Posterior vena cava (tissue), 2 donors: ENCODE measurements at places on chromosomes 4 and X. TPM values are rescaled to one million over a fixed set of nuclear protein-coding genes. Genes with fewer than 3 reads are reported as not detected.

The GABRA4 gene
- not detected for total RNA-seq

The CHRDL1 gene
- total RNA-seq, result 107 TPM

The STARD8 gene
- 9.1 TPM for total RNA-seq

The CNKSR2 gene
- total RNA-seq, result 1.6 TPM

The MCUB gene
- 17.4 TPM for total RNA-seq

The ABLIM2 gene
- total RNA-seq, result 11.7 TPM

- DNase-seq, result no peak
These were observed 15.6 kb downstream of the CXorf66 start for GRCh38 chrX:139949703-139950102.

GRCh38 chr4:125225806-125226205 lies 88.9 kb upstream of the FAT4 start:
- DNase-seq, result no peak

- no peak for DNase-seq
These were observed 29.6 kb downstream of the PLAC1 start for GRCh38 chrX:134628663-134629062.

- peak; percentile 74 for DNase-seq
These were observed 36.0 kb downstream of the NOP14 start for GRCh38 chr4:2927016-2927695.

DNA sequence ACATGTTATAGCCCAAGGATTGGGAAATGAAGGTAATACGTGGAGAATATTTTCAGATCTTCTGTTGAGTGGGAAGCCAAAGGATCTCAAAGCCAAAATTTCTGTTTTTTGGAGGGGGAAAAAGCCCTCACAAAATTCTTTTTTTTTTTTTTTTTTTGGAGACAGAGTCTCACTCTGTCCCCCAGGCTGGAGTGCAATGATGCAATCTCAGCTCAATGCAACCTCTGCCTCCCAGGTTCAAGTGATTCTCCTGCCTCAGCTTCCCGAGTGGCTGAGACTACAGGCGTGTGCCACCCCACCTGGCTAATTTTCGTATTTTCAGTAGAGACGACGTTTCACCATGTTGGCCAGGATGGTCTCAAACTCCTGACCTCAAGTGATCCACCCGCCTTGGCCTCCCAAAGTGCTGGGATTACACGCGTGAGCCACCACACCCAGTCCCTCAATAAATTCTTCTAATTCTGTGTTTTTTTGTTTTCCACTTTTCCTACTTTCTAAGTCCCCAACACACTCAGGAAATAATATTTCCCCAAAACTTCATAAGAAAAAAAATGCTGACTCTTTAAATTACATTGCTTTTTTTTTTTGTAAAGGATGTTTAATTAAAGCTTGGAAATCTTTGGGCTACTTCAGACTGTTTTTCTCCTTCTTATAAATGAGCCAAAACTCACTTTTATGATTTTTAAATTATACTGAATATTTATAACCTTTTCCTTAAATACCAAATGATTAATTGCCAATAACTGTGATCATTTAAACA lies 51.6 kb downstream of the RPS3A start:
- DNase-seq, result no peak

DNA sequence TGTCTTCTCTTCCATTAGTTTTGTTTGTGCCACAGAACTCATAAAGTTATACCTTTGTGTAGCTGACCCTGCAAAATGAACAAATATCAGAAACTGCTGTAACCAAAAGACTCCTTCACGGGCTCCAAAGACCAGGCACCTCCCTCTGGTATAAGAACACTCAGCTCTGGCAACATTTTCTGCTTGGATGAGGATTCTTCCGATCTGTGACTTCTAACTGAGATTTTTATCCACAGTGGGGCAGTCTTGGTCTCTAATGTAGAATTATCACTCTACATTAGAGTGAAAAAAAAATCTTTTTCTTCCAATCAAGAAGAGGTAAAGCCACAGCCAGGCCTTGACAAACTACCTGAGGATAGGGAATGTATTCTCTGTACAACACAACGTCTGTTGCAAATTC lies 38.5 kb upstream of the PRSS48 start:
- DNase-seq, result no peak

DNA sequence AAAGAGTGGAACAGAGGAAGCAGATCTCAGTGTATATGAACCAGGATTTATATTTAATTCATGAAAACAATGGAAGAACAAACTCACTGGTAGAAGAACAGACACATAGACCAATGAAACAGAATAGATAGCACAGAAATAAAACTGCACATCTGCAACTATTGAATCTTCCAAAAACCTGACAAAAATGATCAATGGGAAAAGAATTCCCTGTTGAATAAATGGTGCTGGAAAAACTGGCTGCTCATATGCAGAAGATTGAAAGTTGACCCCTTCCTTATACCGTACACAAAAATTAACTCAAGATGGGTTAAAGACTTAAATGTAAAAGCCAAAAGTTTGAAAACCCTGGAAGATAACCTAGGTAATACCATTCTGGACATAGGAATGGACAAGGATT lies 391.0 kb downstream of the MAGEB5 start:
- DNase-seq, result no peak

DNA sequence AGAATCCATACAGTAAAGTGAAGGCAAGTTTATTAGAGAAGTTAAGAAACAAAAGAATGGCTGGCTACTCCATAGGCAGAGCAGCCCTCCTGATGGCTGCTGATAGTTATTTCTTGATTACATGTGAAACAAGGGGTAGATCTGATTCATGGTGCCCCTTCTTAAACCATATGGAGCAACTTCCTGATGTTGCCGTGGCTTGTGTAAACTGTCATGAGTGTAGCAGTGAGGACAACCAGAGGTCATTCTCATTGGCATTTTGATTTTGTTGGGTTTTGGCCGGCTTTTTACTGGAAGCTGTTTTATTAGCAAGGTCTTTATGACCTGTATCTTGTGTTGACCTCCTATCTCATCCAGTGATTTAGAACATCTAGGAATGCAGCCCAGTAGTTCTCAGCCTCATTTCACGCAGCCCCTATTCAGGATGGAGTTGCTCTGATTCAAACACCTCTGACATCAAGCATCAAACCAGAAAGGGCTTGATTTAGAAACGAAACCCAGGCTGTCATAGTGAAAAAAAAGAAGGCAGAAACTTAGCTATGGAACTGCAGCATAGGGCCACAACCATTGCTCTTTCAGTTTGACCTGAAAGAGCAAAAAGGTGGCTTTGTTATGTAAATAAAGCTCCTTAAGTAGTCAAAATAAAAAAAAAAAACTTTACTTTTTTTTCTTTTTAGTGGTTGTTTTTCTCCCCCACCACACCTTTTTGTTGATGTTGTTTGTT lies 37.8 kb downstream of the SPCS3 start:
- no peak for DNase-seq

DNA sequence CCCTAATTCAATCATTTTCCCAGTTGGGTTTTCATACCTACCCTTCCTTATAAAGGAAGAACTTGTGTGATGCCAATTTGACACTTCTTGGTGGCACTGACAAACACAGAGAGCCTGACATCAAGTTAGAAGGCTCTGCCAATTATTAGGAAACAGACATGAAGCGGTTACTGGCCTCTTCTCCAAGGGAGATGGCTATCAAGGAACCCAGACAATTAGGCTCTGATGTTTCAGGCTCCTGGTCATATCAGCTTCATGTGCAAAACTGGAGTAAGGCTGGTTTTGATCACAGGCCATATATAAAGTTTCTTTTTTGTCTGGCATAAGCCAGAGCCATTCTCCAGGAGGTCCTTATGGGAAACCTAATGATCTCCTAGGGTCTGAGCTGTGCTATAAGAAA lies 428 bp downstream of the ARL13A start:
- no peak for DNase-seq

DNA sequence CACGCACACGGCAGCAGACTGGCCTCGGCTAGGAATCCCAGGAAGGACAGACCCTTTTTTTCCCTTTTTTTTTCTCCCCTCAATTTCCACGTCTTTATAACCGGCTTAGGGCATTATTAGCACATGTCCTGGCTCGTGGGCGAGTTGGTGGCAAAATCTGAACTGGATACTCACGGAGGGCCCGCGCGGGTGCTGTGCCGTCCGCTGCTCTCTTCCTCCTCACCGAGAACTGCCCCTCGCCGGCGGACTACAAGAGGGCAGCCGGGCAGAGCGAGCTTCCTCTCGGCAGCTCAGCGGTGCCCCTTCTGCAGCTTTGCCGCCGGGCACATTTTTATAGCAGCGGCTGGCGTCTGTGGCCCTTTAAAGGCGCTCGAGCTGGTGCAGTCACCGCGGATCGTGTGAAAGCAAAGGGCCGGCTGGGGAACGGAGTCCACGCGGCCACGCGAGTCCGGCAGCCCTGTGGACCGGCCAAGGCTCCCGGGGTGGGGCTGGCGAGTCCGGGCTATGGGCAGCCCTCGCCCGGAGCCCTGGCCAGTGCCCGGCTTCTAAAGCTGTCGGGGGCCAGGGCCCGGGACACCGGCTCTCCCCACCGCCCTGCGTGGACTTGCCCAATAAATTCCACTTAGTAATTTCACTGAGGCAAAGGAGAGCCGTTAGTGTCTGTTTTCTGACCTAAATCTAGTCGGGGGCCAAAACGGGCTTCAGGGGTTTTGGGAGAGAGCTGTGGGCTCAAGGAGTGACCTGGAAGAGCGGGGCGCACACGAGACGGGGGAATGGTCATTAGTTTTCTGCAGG lies 1.3 kb upstream of the CITED1 start:
- DNase-seq, result peak; percentile 84

- no peak for DNase-seq
These were observed 26.2 kb downstream of the MAGEA9 start for GRCh38 chrX:149807747-149808458.

- no peak for DNase-seq
These were observed 223.1 kb downstream of the ANK2 start for GRCh38 chr4:113272523-113272922.

DNA sequence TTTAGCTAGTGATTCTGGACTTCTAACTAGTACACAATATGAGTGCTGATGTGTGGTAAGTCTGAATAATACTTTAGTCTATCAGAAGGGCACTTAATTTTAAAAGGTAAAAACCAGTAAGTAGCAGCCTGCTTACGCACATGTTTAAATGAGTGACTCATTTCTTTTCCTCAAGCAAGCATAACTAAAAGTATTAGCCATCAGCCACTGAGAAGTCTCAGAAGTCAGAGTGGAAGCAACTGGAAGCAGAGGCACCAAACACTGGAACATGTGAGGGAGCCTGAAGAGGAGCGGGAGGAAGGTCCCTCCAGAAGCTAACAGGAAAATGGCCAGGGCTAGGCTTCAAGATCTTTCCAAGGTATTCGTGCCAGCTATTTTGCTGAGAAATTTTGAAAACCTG lies 257.7 kb downstream of the RAPGEF2 start:
- no peak for DNase-seq

GRCh38 chr4:114558446-114559020 lies 40.1 kb upstream of the UGT8 start:
- no peak for DNase-seq

DNA sequence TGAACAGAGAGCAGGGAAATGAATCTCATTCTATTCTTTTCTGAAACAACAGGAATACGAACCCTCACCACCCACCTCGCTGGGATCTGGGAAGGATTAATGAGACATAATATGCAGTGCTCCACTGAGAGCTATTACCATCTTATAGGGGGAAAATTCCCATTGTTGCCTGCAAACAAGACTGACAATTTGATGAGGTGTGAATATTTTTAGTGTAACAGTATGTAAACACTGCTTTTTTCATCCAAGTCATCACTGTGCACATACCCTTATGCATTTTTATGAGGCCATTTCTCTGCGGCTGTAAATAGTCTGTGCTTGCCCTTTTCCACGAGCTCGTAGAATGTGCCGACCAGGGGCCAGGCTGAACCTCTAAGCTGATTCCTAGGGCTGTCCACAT lies 285.6 kb upstream of the CPEB2 start:
- DNase-seq, result no peak

DNA sequence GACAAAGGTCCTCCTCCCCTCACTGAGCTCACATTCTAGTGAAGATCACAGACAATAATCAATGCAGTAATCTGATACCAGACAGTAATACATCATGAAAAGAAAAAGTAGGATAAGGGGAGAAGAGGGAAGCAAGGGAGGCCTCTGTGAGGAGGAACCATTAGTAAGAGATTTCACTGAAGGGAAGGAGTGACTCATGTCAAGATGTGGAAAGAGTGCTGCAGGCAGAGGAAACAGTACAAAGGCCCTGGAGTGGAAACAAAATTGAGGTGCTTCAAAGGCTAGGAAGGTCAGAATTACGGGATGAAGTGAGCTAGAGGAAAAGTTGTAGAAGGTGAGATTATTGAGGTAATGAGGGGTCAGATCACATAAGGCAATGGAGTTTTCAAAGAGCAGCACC lies 38.1 kb downstream of the LAMTOR3 start:
- DNase-seq, result no peak

DNA sequence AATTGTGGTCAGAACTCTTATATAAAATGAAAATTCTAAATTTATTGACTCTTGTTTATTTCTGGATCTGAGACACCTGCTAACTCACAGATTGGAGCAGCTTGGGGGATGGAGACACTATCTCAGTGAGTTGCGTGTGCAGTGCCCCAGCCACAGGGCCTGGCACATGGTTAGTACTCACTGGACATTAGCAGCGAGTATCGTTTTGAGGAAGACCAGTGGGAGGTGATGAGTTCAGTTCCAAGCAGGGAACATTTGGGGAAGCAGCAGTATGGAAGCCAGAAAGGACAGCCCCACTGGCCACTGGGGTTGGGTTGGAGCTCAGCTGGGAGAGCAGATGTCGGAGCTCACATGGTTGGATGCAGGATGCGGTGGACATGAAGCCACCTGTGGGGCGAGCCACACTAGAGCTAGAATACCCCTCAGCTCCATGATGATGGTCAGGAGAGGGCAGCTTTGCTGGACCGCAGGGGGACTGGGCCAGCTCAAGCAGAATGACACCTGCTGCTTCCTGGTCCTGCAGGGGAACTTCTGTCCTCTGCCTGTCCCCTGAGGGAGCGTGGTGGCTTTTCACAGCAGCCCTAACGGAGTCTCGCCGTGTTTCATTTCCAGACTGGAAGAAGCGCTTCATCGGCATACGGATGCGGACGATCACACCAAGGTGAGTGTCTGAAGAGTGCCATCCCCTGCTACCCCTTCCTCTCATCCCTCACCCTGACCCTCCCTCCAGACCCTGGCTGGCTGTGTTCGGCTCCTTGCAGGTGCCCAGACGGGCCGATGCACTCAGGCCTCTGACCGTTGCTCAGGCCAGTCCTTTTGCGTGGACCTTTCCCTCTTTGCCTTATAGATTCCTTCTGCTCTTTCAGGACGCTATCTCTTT lies 32.5 kb downstream of the HTRA3 start:
- DNase-seq, result peak; percentile 67

DNA sequence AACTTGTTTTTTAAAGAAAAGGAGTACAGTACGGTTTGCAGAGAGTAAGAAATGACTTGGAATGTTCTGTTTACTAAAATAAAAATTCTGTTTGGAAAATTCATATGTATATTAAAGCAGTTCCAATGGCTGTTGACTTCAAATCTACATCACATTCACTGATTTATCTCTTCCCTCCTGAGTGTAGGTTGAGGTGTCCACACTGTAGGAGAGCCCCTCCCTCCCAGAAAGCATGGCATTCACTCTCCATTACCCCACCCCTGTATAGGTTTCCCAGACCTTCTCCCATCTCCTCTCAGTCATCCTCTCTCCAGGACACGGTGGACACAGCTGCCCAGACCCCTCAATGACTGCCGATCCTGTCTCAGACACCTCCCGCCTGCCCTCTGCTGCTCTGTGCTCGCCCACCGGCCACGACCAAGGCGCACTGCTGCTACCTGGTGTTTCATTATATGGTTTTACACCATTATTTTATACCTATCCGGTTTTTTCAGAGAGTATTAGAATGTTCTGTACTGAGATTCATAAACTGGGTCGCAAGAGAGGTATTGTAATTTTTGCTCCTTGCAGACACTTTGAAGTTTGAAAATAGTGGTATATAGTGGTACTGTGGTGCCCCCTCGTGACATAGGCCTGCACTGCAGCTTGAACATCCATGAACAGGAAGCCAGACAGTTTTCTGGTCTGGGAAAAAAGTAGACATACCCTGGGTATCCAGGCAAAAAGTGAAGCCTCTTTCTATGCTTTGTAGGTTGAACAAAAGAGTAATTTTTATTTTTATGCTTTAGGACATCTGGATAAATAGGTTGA lies 38.8 kb upstream of the BEX4 start:
- DNase-seq, result peak; percentile 85
